ENCODE measurements at places on chromosomes 5 and 9.

- DNase-seq, result no peak
Measured at GRCh38 chr5:115641948-115642347, 16.1 kb upstream of the TMED7 start.

DNA sequence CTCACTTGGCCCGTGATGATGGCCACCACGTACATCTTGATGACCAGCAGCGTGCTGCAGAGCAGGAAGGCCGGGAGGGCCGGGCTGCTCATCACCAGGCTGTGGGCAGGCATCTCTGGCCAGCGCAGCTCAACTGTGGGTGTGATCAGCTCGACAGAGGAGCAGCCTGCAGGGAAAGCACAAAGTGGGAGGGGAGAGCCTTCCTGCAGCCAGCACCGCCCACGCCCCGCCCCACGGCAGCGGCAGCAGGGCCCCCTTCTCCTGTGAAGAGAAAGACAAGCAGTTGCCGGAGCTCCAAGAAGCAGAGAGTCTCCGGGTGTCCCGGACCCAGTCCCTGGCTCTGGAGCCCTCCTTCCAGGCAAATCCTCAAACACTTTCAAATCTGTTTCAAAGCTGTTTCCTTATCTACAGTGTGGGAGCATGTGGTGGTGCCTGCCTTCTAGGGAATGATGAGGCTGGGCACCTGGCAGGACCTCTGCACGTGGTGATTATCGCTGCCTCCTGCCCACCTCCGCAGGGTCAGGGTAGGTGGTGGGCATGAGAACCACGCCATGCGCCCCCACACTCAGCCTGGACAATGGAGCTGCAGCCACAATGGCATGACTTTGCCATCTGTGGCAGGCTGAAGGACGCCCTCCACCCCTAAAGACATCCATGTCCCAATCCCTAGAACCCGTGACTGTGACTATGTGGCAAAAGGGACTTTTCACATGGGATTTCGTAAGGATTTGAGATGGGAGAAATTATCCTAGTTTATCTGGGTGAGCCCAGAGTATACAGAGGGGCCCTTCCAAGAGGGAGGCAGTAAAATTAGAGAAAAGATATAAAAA is at the start of gene PTGES:
TSS of gene PTGES (minus strand) at position 143 of the 830 bp plus-strand sequence. CDS start at position 113, 30 bp downstream.
- DNase-seq, result no peak

GRCh38 chr9:103615994-103616393 is 478.1 kb upstream of the SMC2 start:
- DNase-seq, result no peak

- DNase-seq, result no peak
Measured at GRCh38 chr9:124149992-124150391, 107.8 kb upstream of the NEK6 start.

DNA sequence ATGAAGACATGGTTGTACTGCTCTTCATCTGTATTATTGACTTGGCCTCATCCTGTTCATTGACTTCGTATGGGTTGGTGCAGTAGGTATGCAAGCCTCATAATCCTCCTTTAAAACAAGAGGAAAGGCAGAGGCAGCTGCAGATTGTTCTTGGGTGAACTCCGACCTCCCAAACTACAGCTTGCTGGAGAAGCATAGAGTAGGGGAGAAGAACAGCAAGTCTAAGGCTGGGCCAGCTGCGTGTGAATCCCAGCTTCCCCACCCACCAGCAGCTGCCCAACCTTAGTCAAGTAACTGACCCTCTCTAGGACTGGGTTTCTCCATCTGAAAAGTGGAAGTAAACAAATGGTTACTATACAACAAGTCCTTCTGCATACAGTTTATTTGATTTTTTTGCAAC is 114.5 kb upstream of the WWC1 start:
- DNase-seq, result no peak

DNA sequence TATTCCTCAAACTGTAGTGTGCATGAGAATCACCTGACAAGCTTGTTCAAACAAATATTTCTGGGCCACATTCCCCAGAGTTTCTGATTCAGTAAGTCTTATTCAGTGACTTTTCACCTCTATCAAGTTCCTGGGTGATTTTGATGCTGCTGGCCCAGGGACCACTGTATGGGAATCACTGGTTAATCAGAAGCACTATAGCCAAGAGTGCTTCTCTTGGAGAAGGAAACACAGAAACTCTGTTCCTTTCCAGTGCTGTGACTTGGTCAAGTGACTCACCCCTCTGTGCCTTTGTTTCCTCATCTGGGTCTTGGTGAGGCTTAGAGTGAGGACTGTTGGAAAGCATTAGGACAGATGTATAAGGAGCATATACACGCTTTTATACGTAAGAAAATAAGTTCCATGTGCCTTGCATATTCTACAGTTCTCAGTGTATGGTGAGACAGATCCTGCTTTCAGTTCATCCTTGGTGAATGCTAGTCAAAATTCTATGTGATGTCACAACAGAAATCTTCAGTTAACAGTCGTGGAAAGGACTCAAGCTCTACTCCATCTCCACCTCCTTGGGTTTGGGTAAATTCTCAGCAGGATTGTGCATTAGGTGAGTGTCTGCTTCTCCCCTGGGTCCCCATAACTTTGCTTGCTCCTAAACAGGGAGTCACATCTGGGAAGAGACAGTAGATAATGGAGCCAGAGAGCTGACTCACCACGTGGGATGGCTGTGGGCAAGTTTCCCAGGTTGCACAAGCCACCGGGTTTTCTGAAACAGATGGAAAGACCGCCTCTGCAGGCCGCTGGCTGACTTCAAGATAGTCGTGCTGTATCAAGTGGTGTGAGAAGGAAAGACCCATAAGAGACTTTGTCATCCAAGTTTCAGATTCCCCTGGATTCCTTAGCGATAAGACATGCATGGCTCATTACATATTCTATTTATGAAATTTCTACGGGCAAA is 117.0 kb downstream of the NXNL2 start:
- no peak for DNase-seq

DNA sequence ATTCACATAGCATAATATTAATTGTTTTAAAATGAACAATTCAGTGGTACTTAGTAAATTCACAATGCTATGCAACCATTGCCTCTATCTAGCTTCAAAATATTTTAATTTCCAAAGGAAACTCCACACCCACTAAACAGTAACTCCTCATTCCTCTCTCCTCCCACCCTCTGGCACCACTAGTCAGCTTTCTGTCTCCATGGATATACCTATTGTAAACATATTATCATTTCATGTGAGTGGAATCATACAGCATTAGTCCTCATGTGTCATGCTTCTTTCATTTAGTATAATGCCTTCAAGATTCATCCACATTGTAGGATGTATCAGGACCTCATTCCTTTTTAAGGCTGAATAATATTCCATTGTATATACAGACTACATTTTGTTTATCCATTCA is 48.6 kb downstream of the PHF2 start:
- no peak for DNase-seq

GRCh38 chr5:95369782-95370181 is 21.4 kb upstream of the FAM81B start:
- no peak for DNase-seq
